ENCODE measurements at places on chromosomes 4 and X.

DNA sequence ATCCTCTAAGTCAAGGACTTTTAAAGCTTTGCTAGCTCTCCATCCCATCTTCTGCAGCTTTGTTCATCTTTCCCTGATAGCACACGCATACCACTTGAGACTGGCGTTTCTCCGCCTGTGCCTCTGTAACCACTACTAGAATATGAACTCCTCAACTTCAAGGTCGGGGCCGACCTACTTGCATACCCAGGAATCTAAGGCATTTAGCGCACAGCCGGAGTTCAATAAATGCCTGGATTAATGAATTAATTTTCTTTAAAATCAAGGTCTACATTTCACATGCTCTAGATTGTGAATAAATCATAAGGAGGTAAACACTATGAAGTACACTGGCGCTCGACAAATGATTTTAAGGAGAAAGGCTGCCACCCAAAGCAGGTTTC, 89.3 kb downstream of the HNRNPD start:
- no peak for DNase-seq

GRCh38 chrX:152907084-152907651, 9.3 kb downstream of the ZNF185 start:
- no peak for DNase-seq

- no peak for DNase-seq
Measured at GRCh38 chr4:14022456-14022855, 394.9 kb upstream of the BOD1L1 start.

GRCh38 chrX:133970076-133970475, 15.3 kb downstream of the GPC3 start:
- no peak for DNase-seq

DNA sequence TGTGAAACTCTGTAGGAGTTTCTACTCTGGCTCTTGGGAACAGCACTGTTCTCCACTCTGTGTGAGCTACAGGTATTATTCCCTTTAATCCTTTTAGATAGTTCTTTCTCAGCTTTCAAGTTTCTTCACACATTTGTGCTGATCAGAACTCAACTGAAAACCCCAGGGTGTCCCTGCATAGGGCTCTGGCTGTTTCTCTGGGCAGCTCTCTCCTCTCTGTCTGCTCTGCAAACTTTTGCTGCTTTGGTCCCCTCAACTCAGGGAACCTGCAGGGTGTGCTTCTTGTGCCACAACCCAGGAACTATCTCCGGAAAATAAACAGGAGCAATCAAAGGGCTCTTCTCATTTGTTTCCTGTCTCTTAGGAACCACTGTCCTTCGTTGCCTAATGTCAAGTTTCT, 196.6 kb upstream of the GABRA2 start:
- no peak for DNase-seq

DNA sequence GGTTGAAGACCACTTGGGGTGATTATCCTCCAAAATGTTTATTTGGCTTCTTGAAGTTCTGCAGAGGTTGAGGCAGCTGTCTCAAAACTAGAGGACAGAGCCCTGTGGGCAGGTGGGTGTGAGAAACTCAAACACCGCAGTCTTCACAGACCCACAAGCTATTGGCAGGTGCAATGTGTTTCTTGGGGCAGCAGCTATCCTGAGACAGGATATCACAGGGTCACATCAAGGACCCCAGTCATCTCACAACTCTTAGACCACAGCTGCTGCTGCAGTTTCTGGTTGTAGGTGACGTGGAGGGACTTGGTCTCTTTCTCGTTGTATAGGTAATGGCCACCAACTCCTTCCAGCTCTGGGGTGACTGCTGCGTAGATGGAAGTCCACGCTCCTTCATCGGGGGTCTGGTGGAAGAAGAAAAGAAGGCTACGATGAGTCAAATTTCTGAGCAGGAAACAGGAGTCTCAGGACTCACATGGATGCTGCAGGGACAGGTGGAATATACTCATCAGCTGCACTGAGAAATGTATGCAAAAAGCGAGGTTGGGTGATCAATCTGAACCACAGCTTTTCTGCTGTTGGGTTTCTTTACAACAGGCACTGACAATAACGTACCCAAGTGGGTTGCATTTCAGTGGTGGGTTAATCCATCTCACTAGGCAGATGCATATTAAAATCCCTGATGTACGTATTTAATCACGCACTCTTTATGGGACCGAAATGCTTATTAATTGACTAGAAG, 279.8 kb downstream of the DHRSX start:
- DNase-seq, result no peak

GRCh38 chr4:155582971-155583437, 83.6 kb upstream of the GUCY1A1 start:
- DNase-seq, result no peak

DNA sequence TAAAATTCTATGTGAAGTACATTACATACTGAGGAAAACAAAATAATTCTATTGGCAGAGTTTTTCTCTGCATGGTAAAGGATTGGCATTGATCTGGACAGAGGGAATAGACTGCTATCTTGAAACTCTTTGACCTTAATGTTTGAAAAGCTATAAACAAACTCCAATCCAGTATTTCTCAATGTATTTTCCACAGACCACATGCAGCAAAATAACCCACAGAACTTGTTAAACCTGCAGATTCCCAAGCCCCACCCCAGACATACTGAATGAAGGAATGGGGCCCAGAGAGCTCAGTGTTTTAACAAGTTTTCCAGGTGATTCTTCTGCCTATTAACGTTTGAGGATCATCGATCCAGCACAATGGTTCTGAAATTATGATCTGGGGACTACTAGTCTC, 15.7 kb downstream of the RNF128 start:
- no peak for DNase-seq

GRCh38 chr4:139331185-139331584, 28.9 kb upstream of the NDUFC1 start:
- DNase-seq, result no peak

DNA sequence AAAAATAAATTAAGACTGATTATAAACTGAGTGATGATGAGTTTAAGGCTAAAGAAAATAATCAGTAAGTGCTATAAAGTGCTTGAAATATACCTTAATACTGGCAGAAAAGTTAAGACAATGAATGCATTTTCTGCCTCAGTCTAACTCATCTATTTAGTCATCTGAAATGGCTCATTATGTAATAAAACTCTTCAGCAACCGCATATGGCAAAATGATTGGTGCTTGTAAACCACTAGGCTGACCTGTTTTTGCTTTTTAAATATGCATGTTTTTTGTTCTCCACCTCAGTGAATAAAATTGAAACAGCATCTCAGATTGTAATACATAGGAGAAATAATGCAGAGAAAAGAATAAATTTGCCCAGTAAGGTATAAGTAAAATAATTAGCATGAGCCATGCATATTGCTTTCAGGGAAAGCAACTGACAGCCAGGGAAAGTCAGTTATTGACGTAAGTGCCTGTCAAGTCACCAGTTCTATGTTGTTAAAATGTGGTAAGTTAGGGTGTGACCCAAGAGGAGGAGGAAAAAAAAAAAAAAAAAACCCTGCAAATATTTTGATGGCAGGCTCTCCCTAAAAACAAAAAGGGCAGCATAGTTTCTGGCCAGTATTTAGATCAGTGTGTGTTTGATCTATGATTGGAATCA, 167.5 kb downstream of the PALLD start:
- DNase-seq, result no peak

- DNase-seq, result no peak
Measured at GRCh38 chr4:24807611-24808010, 12.2 kb downstream of the SOD3 start.

- DNase-seq, result no peak
Measured at GRCh38 chrX:37755025-37755424, 24.8 kb upstream of the CYBB start.

Data from iPS DF 6.9 (cell line).